HCT116 (cell line): ENCODE measurements at places on chromosomes 11 and 22. TPM values are rescaled to one million over a fixed set of nuclear protein-coding genes. Genes with fewer than 3 reads are reported as not detected.

OR2D2 gene
- total RNA-seq, result 0.20 TPM

GRCh38 chr11:81039916-81040524 lies 1599.2 kb upstream of the TENM4 start:
- no peak overlapping the region for H3K4me3 ChIP-seq
- no peaks in the 10 kb centered on the region for H3K4me1 ChIP-seq
- H3K27me3 ChIP-seq, result no peaks in the 10 kb centered on the region
- H3K27ac ChIP-seq, result no peak overlapping the region

GRCh38 chr11:714436-714835 lies 8.4 kb downstream of the EPS8L2 start:
- H3K27ac ChIP-seq, result no peak overlapping the region
- no peak overlapping the region for H3K4me3 ChIP-seq

DNA sequence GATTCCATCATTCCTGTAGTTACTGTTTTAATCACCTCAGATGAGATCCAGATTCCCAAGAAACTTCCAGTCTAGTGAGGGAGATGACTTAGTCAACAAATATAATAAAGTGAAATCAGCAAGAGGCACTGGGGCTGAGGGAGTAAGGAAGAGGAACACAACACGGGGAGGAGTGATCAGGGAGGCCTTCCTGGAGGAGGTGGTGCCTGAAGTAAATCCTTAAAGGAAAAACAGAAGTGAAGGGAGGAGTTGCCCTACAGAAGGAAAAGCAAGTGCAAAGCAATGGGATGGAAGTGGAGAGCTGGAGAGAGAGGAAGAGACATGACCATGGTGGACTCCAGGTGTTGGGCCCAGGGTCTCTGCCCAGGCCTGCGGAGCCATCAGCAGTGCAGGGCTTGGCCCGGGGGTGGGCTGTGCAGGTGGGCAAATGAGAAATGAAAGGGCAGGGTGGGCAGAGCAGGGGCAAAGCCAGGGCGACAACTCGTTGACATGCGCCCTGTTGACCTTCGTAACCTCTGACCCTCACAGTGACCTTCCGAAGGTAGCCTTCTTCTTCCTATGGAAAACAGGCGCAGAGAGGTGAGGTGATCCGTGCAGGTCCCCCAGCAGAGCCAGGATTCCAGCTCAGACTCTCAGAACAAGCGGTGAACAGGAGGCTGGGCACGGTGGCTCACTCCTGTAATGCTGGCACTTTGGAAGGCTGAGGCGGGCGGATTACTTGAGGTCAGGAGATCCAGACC lies 12.1 kb upstream of the PPARA start:
- no peaks in the 10 kb centered on the region for H3K27me3 ChIP-seq
- no peak overlapping the region for H3K27ac ChIP-seq
- DNase-seq, result no peak
- H3K4me1 ChIP-seq, result no peaks in the 10 kb centered on the region
- H3K4me3 ChIP-seq, result no peak overlapping the region

GRCh38 chr11:134598368-134598767 lies 186.3 kb upstream of the B3GAT1 start:
- DNase-seq, result no peak
- H3K27ac ChIP-seq, result no peak overlapping the region
- no peak overlapping the region for H3K4me3 ChIP-seq
- no peaks in the 10 kb centered on the region for H3K36me3 ChIP-seq
- no peaks in the 10 kb centered on the region for H3K4me1 ChIP-seq

PKNOX2 gene
- 0.20 TPM for total RNA-seq

- H3K36me3 ChIP-seq, result no peaks in the 10 kb centered on the region
- no peak overlapping the region for H3K27ac ChIP-seq
- H3K4me3 ChIP-seq, result no peak overlapping the region
- H3K27me3 ChIP-seq, result no peaks in the 10 kb centered on the region
Observed at GRCh38 chr11:63583357-63583677, 20.1 kb upstream of the PLAAT2 start.

OSBPL5 gene
- total RNA-seq, result 44.2 TPM

DNA sequence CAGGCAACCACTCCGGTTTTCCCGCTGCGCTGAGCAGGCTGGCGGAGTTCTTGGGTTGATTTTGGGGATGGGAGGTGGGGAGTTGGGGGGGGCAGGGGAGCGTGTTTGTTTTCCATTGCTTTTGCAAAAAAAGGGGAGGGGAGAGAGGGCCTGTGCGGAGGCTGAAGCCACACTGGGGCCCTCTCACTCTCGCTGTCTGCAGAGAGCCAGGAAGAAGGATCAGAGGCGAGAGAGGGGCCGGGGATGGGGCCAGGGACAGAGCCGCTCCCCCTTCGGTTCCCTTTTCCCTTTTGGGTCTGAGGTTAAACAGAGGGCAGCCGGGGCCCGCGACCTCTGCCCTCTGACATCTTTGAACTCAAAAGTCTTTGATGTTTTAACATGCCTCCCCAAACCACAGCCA lies 17.4 kb upstream of the H19 start:
- H3K27ac ChIP-seq, result no peak overlapping the region
- H3K27me3 ChIP-seq, result no peaks in the 10 kb centered on the region
- H3K4me1 ChIP-seq, result no peaks in the 10 kb centered on the region
- no peaks in the 10 kb centered on the region for H3K36me3 ChIP-seq
- H3K4me3 ChIP-seq, result no peak overlapping the region

DNA sequence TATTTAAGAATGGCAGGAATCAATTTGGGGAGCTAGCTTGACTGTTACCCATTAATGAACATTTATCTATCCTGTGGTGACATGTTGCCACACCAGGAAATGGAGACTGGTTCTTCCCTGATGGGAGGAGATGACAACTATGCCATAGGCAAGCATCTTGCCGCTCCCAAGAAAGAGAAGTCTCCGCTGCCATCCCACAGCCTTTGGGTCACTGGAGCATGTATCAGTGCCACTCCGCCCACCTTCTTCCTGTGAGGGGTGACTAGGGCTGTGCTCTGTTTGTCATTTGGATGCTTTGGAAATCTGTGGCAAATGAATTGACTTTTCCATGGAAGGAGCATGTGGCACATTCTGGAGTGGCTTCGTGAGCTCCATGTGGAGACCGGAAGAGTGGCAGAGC lies 6.5 kb downstream of the STIP1 start:
- no peak overlapping the region for H3K4me3 ChIP-seq
- no peak for DNase-seq
- H3K36me3 ChIP-seq, result peaks cover 68% of the 10 kb centered on the region
- no peak overlapping the region for H3K27ac ChIP-seq
- H3K4me1 ChIP-seq, result peaks cover 3% of the 10 kb centered on the region; the same call in 1 of the 2 replicates

KLHL35 gene
- 1.7 TPM for total RNA-seq

DNA sequence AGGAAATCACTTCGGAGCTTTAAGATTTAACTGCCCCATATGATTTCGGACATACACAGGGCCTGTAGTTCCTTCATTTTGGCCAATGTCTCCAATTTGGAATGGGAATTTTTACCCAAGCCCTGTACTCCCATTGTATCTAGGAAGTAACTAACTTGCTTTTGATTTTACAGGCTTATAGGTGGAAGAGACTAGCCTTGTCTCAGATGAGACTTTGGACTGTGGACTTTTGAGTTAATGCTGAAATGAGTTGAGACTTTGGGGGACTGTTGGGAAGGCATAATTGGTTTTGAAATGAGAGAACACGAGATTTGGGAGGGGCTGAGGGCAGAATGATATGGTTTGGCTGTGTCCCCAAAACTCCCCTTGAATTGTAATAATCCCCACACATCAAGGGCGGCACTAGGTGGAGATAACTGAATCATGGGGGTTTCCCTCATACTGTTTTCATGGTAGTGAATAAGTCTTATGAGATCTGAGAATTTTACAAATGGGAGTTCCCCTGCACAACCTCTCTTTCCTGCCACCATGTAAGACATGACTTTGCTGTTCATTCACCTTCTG lies 130.5 kb downstream of the LARGE1 start:
- no peak for DNase-seq
- H3K27me3 ChIP-seq, result no peaks in the 10 kb centered on the region
- no peak overlapping the region for H3K4me3 ChIP-seq
- H3K27ac ChIP-seq, result no peak overlapping the region
- H3K4me1 ChIP-seq, result no peaks in the 10 kb centered on the region

EXT2 gene
- total RNA-seq, result 42.8 TPM

ZBTB44 gene
- 32.5 TPM for total RNA-seq

- no peak overlapping the region for H3K27ac ChIP-seq
Observed at GRCh38 chr11:105774899-105775298, 165.0 kb downstream of the GRIA4 start.

- no peaks in the 10 kb centered on the region for H3K27me3 ChIP-seq
- H3K27ac ChIP-seq, result no peak overlapping the region
- H3K36me3 ChIP-seq, result no peaks in the 10 kb centered on the region
- H3K4me3 ChIP-seq, result no peak overlapping the region
- no peak for DNase-seq
Observed at GRCh38 chr11:116833491-116833815, 3.7 kb downstream of the APOC3 start.

- H3K27ac ChIP-seq, result no peak overlapping the region
- H3K4me1 ChIP-seq, result no peaks in the 10 kb centered on the region
- no peak for DNase-seq
Observed at GRCh38 chr11:134785059-134785458, 373.0 kb upstream of the B3GAT1 start.

DNA sequence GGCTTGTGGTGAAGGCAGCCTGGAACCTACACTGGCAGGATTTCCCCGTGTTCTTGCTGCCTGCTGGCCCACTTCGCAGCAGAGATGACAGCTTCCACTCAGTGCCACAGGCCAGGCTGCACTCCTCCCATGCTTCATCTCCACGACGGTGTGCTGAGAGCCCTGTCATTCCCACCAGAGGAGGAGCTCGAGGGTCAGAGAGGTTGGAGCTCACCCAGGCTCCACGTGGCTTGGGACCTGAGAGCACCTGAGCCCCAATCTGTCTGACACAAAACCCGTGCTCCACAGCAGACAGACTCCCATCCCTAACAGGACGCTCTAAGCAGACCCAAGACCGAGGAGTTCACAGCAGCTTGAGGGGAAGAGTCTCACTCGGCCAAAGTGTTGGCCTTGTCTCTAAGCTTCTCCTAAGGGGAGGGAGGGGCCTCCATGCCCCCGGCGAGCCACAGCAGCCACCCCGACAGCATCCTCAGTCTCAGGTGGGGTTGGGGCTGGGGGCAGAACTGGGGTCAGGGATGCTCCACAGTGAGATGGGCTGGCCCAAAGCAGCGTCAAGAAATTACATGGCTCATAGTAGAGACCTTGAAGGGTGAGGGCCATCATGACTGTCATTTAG lies 10.7 kb downstream of the LRFN4 start:
- H3K36me3 ChIP-seq, result no peaks in the 10 kb centered on the region; the same call in 1 of the 2 replicates
- no peak overlapping the region for H3K27ac ChIP-seq
- peaks cover 7% of the 10 kb centered on the region; the same call in 1 of the 2 replicates for H3K4me1 ChIP-seq
- H3K27me3 ChIP-seq, result no peaks in the 10 kb centered on the region
- DNase-seq, result no peak
- H3K4me3 ChIP-seq, result no peak overlapping the region

GRCh38 chr11:10522921-10523320 lies 18.1 kb downstream of the RNF141 start:
- peak overlapping the region; percentile 12; the same call in 1 of the 2 replicates for H3K27ac ChIP-seq
- no peaks in the 10 kb centered on the region for H3K27me3 ChIP-seq
- no peak for DNase-seq

DNA sequence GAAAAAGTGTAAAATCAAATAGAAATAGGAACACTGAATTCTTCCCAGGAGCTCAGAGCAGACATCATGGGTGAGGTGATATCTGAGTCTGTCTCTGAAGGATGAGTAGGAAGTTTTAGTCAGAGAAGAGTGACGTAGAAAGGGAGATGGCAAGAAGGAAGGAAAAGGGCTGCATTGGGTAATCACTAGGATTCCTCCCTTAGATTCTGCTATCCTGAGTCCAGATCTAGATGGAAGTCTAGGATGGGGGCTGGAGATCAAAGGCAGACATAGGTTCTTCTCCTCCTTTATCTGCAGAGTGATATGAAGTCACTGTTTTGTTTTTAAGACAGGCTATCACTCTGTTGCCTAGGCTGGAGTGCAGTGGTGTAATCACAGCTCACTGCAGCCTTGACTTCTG lies 30.4 kb downstream of the POU2F3 start:
- peaks cover 12% of the 10 kb centered on the region for H3K4me1 ChIP-seq
- H3K27me3 ChIP-seq, result peaks cover 28% of the 10 kb centered on the region; the same call in 1 of the 2 replicates
- H3K36me3 ChIP-seq, result no peaks in the 10 kb centered on the region
- H3K4me3 ChIP-seq, result no peak overlapping the region

C22orf31 gene
- total RNA-seq, result not detected

SCO2 gene
- total RNA-seq, result 7.0 TPM

GRCh38 chr22:20196094-20196842 lies 45.4 kb upstream of the CCDC188 start:
- H3K27me3 ChIP-seq, result 0 out of 2 replicates have a peak, but pooled peaks cover 3% of the 10 kb centered on the region
- H3K4me1 ChIP-seq, result no peaks in the 10 kb centered on the region
- no peak overlapping the region for H3K4me3 ChIP-seq

PSMD13 gene
- total RNA-seq, result 179 TPM

GRCh38 chr11:112968941-112969713 lies 7.9 kb downstream of the NCAM1 start:
- no peak for DNase-seq
- no peak overlapping the region for H3K27ac ChIP-seq
- H3K36me3 ChIP-seq, result no peaks in the 10 kb centered on the region
- H3K4me1 ChIP-seq, result no peaks in the 10 kb centered on the region

- H3K27ac ChIP-seq, result no peak overlapping the region
- no peak overlapping the region for H3K4me3 ChIP-seq
- no peaks in the 10 kb centered on the region for H3K36me3 ChIP-seq
- no peaks in the 10 kb centered on the region for H3K4me1 ChIP-seq
- no peak for DNase-seq
Observed at GRCh38 chr22:20229916-20230775, 38.0 kb downstream of the RTN4R start.

GRCh38 chr11:105054723-105055493 lies 9.8 kb upstream of the CARD16 start:
- H3K27ac ChIP-seq, result no peak overlapping the region
- H3K4me1 ChIP-seq, result no peaks in the 10 kb centered on the region
- H3K36me3 ChIP-seq, result no peaks in the 10 kb centered on the region
- H3K27me3 ChIP-seq, result no peaks in the 10 kb centered on the region

- no peaks in the 10 kb centered on the region for H3K36me3 ChIP-seq
- H3K27ac ChIP-seq, result peak overlapping the region; percentile 97
Observed at GRCh38 chr11:69949327-69949726, 128.8 kb upstream of the ANO1 start.

FXYD6 gene
- total RNA-seq, result 2.5 TPM

GRCh38 chr11:22713336-22713735 lies 46.9 kb downstream of the GAS2 start:
- H3K36me3 ChIP-seq, result no peaks in the 10 kb centered on the region
- no peak overlapping the region for H3K27ac ChIP-seq
- DNase-seq, result no peak
- no peaks in the 10 kb centered on the region; the same call in 1 of the 2 replicates for H3K27me3 ChIP-seq

DNA sequence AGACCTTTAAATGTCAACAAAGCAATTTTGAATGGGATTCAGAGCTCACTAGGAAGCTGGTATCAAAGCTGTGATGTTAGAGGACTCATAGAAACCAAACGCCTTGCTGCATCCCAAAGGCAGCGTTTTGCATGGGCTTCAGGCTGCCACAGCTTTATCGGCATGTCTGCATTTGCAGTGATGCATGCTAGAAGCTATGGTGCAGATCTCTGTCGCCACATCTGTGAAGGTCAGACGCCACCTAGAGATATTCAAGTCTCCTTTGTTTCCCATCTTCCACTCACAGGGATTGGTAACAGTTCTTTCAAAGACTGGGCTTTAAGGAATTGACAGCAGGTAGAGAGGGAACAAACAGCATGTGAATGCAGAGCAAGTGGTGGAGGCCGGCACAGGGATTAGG lies 47.8 kb downstream of the NTM start:
- H3K36me3 ChIP-seq, result no peaks in the 10 kb centered on the region
- H3K4me3 ChIP-seq, result no peak overlapping the region
- H3K27ac ChIP-seq, result no peak overlapping the region
- H3K27me3 ChIP-seq, result no peaks in the 10 kb centered on the region
- DNase-seq, result no peak
- H3K4me1 ChIP-seq, result no peaks in the 10 kb centered on the region

GRCh38 chr11:11400635-11401232 lies 47.7 kb upstream of the CSNK2A3 start:
- H3K4me1 ChIP-seq, result no peaks in the 10 kb centered on the region
- peak; percentile 12 for DNase-seq
- H3K36me3 ChIP-seq, result no peaks in the 10 kb centered on the region
- H3K27me3 ChIP-seq, result no peaks in the 10 kb centered on the region
